IMR-90 (cell line): ENCODE measurements at places on chromosomes 3 and 15. TPM values are rescaled to one million over a fixed set of nuclear protein-coding genes. Genes with fewer than 3 reads are reported as not detected.

DNA sequence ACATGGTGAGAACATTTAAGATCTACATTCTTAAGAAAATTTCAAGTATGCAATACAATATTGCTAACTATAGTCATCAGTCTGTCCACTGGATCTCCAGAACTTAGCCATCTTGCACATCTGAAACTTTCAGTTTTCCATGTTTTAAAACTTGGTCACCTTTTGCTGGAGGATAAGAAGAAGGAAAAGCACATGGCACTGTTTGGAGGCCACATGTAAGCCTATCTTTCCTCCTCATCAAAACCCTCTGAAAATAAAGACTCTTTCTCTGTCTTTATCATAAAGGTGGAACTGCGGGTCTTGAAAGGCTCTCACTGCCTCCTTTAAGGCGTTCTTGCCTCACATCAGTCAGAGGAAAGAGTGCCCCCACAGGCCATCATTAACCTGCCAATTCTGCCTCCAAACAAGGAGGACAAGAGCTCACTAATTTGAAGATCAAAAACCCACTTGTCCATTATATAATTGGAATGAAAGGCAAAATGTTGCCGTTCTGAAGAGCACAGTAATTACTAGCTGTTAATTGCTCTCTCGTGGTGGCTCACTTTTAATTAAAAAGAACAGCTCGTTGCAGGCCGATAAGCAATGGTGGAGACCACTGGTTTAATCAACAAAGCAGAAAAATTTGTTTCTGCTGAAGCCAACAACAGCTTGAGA, 157.8 kb downstream of the MECOM start:
- H3K36me3 ChIP-seq: no peaks in the 10 kb centered on the region
- no peak overlapping the region for H3K4me3 ChIP-seq
- H3K27me3 ChIP-seq: no peaks in the 10 kb centered on the region
- DNase-seq: no peak
- no peaks in the 10 kb centered on the region for H3K4me1 ChIP-seq

CLEC3B gene
- 1.9 and 3.6 TPM in 2 replicates for total RNA-seq

CD80 gene
- not detected in 2 replicates for total RNA-seq

CHRNA7 gene
- not detected in 2 replicates for total RNA-seq

SUCNR1 gene
- total RNA-seq: not detected in 2 replicates

DNA sequence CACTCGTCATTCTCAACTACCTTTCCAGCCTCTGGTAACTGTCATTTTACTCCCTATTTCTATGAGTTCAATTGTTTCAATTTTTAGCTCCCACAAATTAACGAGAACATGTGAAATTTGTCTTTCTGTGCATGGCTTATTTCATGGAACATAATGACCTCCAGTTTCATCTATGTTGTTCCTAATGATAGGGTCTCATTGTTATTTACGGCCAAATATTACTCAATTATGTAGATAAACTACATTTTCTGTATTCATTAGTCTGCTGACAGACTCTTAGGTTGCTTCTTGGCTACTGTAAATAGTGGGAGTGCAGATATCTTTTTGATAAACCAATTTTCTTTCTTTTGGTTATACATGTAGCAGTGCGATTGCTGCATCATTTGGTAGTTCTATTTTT, 374.9 kb upstream of the ROBO1 start:
- H3K36me3 ChIP-seq: no peaks in the 10 kb centered on the region

- DNase-seq: peak; percentile 73
- H3K27me3 ChIP-seq: no peaks in the 10 kb centered on the region
- peak overlapping the region; percentile 67; the same call in 1 of the 2 replicates for H3K27ac ChIP-seq
These were observed 27.6 kb downstream of the LMCD1 start for GRCh38 chr3:8529181-8529637.

LRRK1 gene
- 1.9 and 3.0 TPM in 2 replicates for total RNA-seq

DNA sequence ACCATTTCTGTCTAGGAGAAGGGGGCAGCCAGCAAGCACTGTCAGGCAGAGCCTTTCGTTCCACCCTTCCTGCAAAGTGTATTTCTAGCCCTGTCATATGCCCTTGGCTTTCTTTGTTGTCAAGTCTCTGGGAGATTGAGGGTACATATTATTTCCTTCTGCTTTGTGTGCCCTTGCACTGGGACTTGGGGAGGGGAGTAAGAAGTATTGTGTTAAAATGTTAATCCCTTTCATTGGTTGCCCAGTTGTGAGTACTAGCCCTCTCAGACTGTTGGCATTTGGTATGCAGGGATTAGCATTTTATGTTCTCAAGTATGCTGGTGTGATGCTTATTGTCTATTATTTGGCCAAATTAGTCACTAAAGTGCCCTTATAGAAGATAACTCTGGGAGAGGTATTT, 63.9 kb downstream of the RBM6 start:
- no peaks in the 10 kb centered on the region for H3K4me1 ChIP-seq
- peak; percentile 12 for DNase-seq
- H3K27me3 ChIP-seq: no peaks in the 10 kb centered on the region
- H3K27ac ChIP-seq: no peak overlapping the region
- peaks cover 12% of the 10 kb centered on the region for H3K36me3 ChIP-seq
- no peak overlapping the region for H3K4me3 ChIP-seq

DNA sequence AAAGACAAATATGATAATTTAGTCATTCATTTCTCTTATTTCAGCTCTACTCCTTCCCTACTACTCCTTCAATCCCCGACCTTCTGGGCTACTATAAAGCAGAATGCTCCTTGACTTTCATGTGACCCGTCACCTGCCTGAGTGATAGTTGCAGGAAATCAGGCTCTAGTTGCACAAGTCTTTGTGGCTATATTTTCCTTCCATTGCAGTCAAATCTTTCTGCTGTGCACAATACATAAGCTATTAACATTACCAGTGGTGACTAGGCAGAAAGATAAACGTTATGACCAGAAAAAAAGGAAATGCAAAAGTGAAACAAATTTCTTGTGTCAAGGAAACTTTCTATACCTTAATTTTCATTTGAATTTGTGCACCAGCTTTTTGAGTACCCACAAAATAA, 2.3 kb downstream of the SUCNR1 start:
- H3K4me3 ChIP-seq: no peak overlapping the region
- no peak overlapping the region for H3K27ac ChIP-seq
- no peaks in the 10 kb centered on the region for H3K36me3 ChIP-seq
- peak; percentile 46 for DNase-seq
- H3K4me1 ChIP-seq: peaks cover 2% of the 10 kb centered on the region; the same call in 1 of the 2 replicates

DNA sequence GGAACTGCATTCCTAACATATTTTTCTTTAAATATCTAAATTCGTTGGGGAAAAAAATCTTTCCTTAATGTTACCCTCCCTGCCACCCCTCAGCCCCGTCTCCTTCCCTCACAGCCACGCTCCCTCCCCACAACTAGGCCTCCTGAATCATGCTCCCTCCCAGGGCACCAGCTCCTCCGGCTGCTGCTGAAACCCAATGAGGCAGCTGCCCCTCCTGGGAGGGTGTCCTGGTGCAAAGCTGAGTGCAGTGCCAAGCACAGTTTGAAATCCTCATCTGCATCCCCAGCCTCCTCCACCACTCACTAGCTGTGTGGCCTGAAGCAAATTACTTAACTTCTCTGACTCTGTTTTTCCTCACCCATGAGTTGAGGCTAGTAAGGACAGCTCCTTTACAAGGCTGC, 2.7 kb upstream of the NR2E3 start:
- peaks cover 15% of the 10 kb centered on the region for H3K4me1 ChIP-seq
- DNase-seq: peak; percentile 33
- H3K4me3 ChIP-seq: no peak overlapping the region
- H3K27ac ChIP-seq: no peak overlapping the region
- no peaks in the 10 kb centered on the region for H3K36me3 ChIP-seq

- peaks cover 13% of the 10 kb centered on the region for H3K4me1 ChIP-seq
- H3K4me3 ChIP-seq: no peak overlapping the region
- H3K27me3 ChIP-seq: no peaks in the 10 kb centered on the region
- peak; percentile 78 for DNase-seq
These were observed 2.3 kb upstream of the SHC4 start for GRCh38 chr15:48965972-48966371.

DNA sequence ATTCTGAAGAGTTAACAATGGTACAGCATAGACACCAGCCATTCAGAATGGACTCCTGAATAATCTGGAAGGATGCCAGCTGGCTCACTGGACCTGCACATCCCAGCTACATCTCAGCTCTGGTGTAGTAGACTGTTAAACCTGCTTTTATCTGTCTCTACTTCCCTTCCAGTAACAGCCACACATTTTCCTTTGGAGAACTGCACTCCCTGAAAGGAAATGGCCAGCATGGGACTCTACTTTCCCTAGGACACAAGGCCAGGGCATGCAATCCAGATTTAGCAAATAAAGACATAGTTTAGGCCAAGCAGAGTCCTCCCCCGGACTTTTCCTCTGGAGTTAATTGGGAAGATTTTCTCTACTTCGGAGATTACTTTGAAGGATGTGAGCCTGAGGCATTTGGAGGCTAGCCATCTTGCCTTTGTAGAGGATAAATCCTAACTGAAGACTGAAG, 82.7 kb upstream of the TCF12 start:
- peaks cover 8% of the 10 kb centered on the region for H3K4me1 ChIP-seq
- no peaks in the 10 kb centered on the region for H3K36me3 ChIP-seq
- no peaks in the 10 kb centered on the region for H3K27me3 ChIP-seq
- H3K27ac ChIP-seq: no peak overlapping the region
- H3K4me3 ChIP-seq: no peak overlapping the region
- DNase-seq: peak; percentile 23

CBLB gene
- 20.1 and 28.6 TPM in 2 replicates for total RNA-seq

- H3K4me3 ChIP-seq: no peak overlapping the region
- no peaks in the 10 kb centered on the region for H3K36me3 ChIP-seq
- H3K27me3 ChIP-seq: peaks cover 74% of the 10 kb centered on the region
- no peak for DNase-seq
These were observed 7.4 kb downstream of the ZIC4 start for GRCh38 chr3:147398813-147399534.

DNA sequence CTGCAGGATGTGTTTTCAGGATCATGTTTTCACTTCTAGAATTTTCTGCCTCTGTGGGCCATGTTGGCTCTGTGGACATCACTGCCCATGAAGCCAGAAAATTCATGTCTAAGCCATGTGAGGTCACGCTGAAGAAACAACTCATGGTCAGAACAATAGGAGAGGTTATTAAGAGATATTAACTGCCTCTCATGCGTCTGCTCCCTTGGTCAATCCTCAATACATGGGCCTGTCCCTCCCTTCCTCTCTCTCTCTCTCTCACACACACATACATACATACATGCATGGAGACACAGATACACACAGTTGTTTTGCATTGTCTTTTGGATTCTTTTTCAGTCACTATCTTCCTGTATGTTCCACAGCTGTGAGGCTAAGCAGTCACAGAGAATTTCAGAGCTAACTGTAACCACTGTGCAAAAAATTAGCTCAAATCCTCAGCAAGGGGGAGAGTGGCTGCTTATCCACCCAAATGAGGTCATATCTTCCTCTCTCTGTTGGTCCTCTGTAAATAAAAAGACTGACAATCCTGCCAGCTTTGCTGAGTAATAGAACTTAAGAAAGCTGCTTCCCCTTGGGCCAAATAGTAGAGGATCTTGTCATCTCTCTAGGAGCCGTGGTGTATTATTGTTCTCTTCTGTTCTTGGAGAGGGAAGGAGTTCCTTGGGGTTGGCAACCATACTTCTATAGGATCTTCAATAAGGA, 45.6 kb downstream of the LRTM1 start:
- no peak overlapping the region for H3K4me3 ChIP-seq
- peak overlapping the region; percentile 82 for H3K27ac ChIP-seq
- no peaks in the 10 kb centered on the region for H3K36me3 ChIP-seq
- peaks cover 14% of the 10 kb centered on the region for H3K4me1 ChIP-seq
- DNase-seq: peak; percentile 98
- H3K27me3 ChIP-seq: no peaks in the 10 kb centered on the region

- H3K4me1 ChIP-seq: peaks cover 5% of the 10 kb centered on the region; the same call in 1 of the 2 replicates
- no peak overlapping the region for H3K27ac ChIP-seq
- peak; percentile 84 for DNase-seq
- no peaks in the 10 kb centered on the region for H3K27me3 ChIP-seq
- no peak overlapping the region for H3K4me3 ChIP-seq
- H3K36me3 ChIP-seq: peaks cover 8% of the 10 kb centered on the region
These were observed 80.6 kb downstream of the ARIH1 start for GRCh38 chr15:72554471-72555425.

DNA sequence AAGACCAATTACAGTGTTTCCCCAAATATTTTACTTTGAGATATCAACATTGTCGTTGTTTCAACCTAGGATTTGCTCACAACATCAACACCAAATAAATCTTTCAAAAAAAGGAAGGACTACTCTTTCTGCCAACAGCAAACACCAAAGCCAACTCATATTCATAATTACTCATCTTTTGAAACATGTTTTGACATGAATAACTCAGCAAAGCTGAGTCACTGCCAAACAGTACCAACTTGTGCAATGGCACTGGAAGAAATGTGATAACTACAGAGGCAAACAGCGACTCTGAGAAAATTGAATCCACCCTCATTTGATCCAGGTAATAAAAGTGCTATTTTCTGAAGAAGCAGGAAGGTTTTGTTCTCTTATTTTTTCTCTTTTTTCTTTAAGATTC, 67.2 kb downstream of the PEX5L start:
- DNase-seq: no peak
- no peak overlapping the region for H3K27ac ChIP-seq
- H3K4me1 ChIP-seq: no peaks in the 10 kb centered on the region
- no peaks in the 10 kb centered on the region for H3K27me3 ChIP-seq
- H3K36me3 ChIP-seq: no peaks in the 10 kb centered on the region

GUCA1C gene
- not detected in 2 replicates for total RNA-seq

DNA sequence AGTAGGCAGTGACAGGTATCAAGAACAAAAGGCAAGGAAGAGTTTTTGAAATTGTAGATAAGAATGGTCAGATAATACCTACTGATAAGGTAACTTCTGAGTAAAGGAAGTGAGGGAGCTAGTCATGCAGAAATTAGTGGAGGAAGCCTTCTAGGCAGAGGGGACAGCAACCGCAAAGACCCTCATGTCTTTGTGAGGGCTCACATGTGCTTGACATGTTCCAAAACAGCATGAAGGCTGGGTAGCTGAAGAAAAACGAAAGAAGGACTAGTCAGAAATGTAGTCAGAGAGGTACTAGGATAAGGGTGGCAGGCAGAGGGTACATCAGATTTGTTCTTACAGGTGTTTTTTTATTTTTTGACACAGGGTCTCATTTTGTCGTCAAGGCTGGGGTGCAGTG, 5.3 kb downstream of the SIN3A start:
- H3K27me3 ChIP-seq: no peaks in the 10 kb centered on the region
- H3K27ac ChIP-seq: no peak overlapping the region
- H3K4me1 ChIP-seq: peaks cover 7% of the 10 kb centered on the region
- H3K36me3 ChIP-seq: 0 out of 2 replicates have a peak, but pooled peaks cover 2% of the 10 kb centered on the region
- DNase-seq: no peak

GRCh38 chr15:39919748-39920509, at the start of gene GPR176:
Gene GPR176, minus strand, starts transcription at chr15:39920266. Its CDS starts 240 bp downstream, at chr15:39920026.
- H3K27me3 ChIP-seq: no peaks in the 10 kb centered on the region
- H3K36me3 ChIP-seq: no peaks in the 10 kb centered on the region

CFAP20DC gene
- 1.6 and 2.8 TPM in 2 replicates for total RNA-seq

- H3K4me3 ChIP-seq: no peak overlapping the region
- H3K27me3 ChIP-seq: no peaks in the 10 kb centered on the region
- H3K36me3 ChIP-seq: no peaks in the 10 kb centered on the region
- DNase-seq: no peak
- no peak overlapping the region for H3K27ac ChIP-seq
These were observed 8.6 kb downstream of the MAPKAPK3 start for GRCh38 chr3:50625231-50626182.

GRCh38 chr3:50447290-50447840, 56.1 kb downstream of the CACNA2D2 start:
- no peaks in the 10 kb centered on the region for H3K36me3 ChIP-seq
- H3K4me3 ChIP-seq: no peak overlapping the region
- H3K4me1 ChIP-seq: no peaks in the 10 kb centered on the region
- no peak for DNase-seq

GRCh38 chr3:83033133-83033532, 1271.7 kb upstream of the GBE1 start:
- no peak overlapping the region for H3K4me3 ChIP-seq
- H3K27me3 ChIP-seq: no peaks in the 10 kb centered on the region
- no peak overlapping the region for H3K27ac ChIP-seq
- no peak for DNase-seq

EAF1 gene
- 19.7 and 21.3 TPM in 2 replicates for total RNA-seq
